ENCODE measurements at places on chromosomes 16 and 17. TPM values are rescaled to one million over a fixed set of nuclear protein-coding genes. Genes with fewer than 3 reads are reported as not detected.

Gene MLKL
- not detected for total RNA-seq

Gene ZSCAN10
- 0.73 TPM for total RNA-seq

Gene LHX1
- 0.43 TPM for total RNA-seq

Gene HBA2
- not detected for total RNA-seq

Gene CAPN15
- total RNA-seq = 48.8 TPM

Gene NOG
- total RNA-seq = 20.3 TPM

Gene CLEC10A
- not detected for total RNA-seq

Gene SLFN14
- total RNA-seq = not detected

Gene TBC1D3D
- total RNA-seq = not detected

Gene PALB2
- 25.9 TPM for total RNA-seq

Gene IL21R
- total RNA-seq = 3.8 TPM

Gene TM4SF5
- total RNA-seq = not detected

Gene CCL4
- total RNA-seq = not detected

Gene CRHR1
- total RNA-seq = not detected

Gene KRTAP3-1
- not detected for total RNA-seq

Gene HOXB3
- total RNA-seq = 8.8 TPM

Gene G6PC1
- total RNA-seq = not detected

Gene TOB1
- total RNA-seq = 10.8 TPM

Measured in SJCRH30 (cell line).